ENCODE measurements at places on chromosomes 5 and 9. TPM values are rescaled to one million over a fixed set of nuclear protein-coding genes. Genes with fewer than 3 reads are reported as not detected.

DNA sequence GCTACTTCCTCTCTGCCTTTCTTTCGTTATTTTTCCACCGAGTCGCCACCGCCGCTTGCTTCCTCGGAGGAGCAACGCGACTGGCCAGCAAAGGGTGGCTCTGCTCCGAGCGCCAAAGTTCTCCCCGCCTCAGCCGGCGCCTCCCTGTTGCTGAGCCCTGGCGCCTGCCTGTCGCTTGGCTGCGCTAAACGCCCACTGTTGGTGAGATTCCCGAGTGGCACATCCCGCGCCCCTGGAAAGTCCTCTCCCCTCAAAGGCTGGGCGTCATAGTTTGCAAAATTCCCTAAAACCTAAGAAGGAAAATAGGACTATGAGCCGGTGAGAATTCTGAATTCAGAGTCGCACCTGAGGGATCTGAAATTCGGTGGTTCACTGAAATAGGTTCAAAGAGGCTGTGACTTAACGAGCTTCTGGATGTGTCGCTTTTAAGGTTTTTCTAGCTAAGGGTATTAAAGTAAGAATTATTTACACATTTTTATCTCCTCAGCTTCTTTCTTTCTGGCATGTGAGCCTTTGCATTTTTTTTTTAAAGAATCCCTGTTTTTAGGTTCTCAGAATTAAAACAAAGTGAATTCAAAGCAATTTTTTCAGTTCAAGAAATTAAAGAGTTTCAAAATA, at the start of gene GRIN3A:
GRIN3A (minus strand) TSS at position 82 of the 618 bp plus-strand sequence. CDS start 668 bp downstream, outside the sequence.
- DNase-seq, result no peak

DNA sequence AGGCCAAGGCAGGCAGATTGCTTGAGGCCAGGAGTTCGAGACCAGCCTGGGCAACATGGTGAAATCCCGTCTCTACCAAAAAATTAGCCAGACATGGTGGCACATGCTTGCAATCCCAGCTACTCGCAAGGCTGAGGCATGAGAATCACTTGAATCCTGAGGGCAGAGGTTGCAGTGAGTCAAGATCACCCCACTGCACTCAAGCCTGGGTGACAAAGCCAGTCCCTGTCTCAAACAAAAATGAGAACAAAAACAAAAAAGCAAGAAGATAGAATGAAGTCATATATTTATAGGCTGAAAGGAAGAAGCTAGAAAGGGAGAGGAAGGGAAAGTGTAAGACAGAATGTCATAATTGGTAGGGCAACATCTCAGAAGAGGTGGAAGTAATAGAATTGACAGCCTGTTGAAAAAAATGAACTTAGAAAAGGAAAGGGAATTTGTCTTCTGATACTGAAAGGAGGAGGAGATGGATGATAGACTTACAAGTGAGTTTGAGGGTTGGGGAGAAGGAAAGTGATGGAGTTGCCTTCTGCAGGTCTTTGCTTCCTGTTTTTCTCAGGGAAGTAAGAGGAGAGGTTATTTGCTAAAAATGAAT, 32.2 kb downstream of the CARD6 start:
- no peak for DNase-seq

DNA sequence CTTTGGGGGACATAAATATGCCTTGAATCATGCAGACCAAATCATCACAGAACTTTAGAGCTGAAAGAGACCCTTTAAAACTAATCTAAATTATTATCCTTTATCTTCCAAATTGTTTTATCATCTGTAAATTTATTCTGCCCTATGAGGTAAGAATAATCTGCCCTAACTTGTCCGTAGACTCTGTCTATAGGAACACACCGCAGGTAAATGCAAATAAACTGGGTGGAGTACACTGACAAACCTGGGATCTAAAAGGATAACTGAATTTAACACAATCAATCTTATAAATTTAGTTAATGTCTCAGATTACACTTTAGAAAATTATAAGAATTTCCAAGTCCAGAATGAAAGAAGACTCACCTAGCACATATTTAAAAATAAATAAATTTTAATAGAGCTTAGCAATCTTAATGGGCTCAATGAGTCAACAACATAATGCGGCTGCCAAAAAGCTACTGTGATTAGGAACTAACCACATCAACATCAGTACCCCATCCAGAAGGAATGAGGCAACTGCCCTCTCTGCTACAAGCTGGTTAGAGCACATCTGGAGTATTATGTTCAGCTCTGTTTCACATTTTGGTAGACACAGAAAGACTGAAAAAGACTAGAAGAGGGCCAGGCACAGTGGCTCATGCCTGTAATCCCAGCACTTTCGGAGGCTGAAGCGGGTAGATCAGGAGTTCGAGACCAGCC, 5.6 kb downstream of the MEGF9 start:
- no peak for DNase-seq

- DNase-seq, result peak; percentile 88
Measured at GRCh38 chr5:139633295-139634027, 14.7 kb upstream of the CXXC5 start.

Gene POLR3G
- total RNA-seq, result 0.97 TPM

Gene SPATA31C1
- not detected for total RNA-seq

DNA sequence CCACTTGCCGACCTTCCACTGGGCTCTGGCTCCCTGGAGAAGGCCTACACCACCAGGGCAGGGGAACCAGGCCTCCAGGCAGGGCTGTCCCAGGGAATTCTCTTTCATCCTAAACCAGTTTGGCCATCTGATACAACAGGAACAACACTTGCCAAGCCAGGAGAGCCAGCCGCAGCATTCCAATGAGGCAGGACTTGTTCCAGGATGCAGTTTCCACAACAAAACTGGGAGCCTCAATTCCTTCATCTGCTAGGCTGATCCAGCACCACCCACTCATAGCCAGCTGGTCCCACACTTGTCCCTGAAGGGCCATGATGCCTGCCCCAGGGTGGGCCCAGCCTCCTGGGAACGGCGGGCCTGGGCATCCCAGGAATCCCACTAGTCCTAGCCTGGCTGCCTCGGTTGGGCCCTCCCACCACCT, 26.0 kb downstream of the BICD2 start:
- DNase-seq, result peak; percentile 75

Gene SERF1A
- 1.8 TPM for total RNA-seq

Gene SUSD3
- 1.1 TPM for total RNA-seq

GRCh38 chr5:127136908-127137307, 63.6 kb upstream of the C5orf63 start:
- DNase-seq, result no peak

GRCh38 chr9:33272061-33272460, 7.2 kb downstream of the CHMP5 start:
- DNase-seq, result no peak

DNA sequence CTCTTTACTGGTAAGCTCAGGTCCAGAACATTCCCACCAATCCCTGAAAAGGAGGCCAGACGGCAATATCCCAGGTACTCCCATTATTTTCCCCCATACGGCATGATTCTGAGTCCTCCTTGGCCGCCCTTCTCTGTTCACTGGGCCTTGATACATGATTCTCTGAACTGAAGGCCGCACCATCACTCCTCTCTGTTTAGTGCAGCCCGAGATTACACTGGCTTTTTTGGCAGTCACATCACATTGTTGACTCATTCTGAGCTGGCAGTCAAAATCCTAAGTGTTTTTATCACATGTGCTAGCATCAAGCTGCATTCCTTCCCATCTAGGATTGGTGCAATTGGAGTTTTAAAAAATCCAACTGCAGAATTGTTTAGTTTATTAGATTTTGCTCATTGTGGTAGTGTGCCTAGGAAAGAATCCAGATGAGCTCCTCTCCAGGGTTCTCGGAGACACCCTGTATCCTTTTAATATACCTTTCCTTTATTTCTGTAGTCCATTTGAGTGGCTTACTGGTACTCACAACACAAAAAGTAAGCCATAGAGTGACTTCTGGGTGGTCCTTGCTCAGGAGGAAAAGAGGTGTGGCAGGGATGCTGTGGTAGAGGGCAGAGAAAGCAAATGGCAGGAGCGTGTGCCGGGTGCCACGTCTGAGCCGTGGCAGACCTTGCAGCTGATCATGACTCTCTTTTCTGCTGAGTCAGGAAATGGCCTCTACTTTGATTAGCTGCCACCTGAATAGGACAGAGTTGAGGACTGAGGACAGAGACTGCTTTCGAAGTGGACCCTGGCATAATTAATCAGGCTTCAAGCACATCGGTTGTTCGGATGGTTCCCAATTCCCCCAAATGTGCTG, 121.1 kb upstream of the IL12B start:
- DNase-seq, result no peak

Gene SV2C
- total RNA-seq, result 0.67 TPM

Gene TMC1
- total RNA-seq, result 0.27 TPM

Gene MLANA
- total RNA-seq, result not detected

Gene MEIKIN
- total RNA-seq, result not detected

GRCh38 chr9:137589441-137590122, 730 bp downstream of the ZMYND19 start:
- no peak for DNase-seq

Gene ANKRD31
- total RNA-seq, result 0.13 TPM

GRCh38 chr9:87497604-87498045, at the start of gene DAPK1:
DAPK1 (plus strand) TSS chr9:87497867; CDS start chr9:87499078, 1,211 bp downstream.
- peak; percentile 80 for DNase-seq

GRCh38 chr5:103234239-103234975, 24.2 kb upstream of the MACIR start:
- DNase-seq, result no peak

DNA sequence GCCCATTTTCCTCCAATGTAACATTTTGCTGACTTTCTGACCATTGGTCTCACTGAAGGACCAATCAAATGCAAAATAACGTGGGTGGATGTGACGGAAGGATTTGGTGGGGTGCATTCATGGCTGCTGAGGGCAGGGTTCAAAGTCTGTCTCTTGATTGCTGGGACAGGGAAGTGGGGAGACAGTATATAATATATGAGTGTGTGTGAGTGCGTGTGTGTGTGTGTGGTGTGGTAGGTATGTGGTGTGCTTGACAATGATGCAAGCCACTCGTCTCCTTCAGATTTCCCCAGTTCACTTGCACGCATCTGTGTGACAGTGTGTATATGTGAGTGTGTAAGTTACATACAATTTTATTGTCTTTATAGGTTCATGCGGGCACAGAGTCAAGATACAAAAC, 477.3 kb downstream of the DIRAS2 start:
- no peak for DNase-seq

- DNase-seq, result no peak
Measured at GRCh38 chr5:68189613-68190012, 25.9 kb upstream of the PIK3R1 start.

Measured in cardiac septum (tissue), 1 donor.